ENCODE measurements at places on chromosomes 16 and 17.

- DNase-seq: no peak
Observed at GRCh38 chr17:75342996-75343395, 53.8 kb upstream of the SLC25A19 start.

GRCh38 chr17:32912218-32912897 is 15.6 kb upstream of the TMEM98 start:
- peak; percentile 93 for DNase-seq

- no peak for DNase-seq
Observed at GRCh38 chr16:72174726-72175125, 2.8 kb upstream of the PMFBP1 start.

- DNase-seq: peak; percentile 73
Observed at GRCh38 chr17:49996495-49997300, 1.7 kb upstream of the DLX3 start.

DNA sequence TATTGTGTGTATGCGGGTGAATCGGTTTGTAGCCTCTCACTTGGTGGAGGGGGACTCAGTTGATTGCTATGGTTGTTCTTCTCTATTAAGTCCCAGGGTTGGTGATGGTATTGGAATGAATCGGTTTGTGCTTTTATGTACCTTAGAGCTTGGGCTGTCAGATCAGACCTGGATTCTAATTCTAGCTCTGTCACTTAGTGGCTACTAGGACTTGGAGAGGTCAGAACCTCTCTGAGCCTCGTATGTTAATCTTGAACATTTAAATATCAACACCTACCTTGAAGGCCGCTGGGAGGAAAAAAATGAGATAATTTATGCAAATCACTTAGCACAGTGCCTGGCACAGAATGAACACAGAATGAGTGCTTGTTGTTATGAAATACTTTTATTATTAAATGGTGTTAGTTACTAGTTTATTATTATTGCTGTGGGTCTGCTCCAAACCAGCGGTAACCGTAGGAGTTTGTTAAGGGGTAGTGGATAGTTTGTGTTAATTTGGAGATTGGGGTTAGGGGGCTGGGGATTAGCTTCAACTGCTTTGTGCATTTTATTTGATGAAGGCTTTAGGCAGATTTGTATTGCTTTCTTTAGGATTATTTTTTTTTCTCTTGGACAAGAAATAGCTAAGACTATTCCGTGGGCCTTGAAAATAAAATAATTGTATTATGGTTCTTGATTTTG is 3.5 kb downstream of the KDM6B start:
- peak; percentile 24 for DNase-seq

DNA sequence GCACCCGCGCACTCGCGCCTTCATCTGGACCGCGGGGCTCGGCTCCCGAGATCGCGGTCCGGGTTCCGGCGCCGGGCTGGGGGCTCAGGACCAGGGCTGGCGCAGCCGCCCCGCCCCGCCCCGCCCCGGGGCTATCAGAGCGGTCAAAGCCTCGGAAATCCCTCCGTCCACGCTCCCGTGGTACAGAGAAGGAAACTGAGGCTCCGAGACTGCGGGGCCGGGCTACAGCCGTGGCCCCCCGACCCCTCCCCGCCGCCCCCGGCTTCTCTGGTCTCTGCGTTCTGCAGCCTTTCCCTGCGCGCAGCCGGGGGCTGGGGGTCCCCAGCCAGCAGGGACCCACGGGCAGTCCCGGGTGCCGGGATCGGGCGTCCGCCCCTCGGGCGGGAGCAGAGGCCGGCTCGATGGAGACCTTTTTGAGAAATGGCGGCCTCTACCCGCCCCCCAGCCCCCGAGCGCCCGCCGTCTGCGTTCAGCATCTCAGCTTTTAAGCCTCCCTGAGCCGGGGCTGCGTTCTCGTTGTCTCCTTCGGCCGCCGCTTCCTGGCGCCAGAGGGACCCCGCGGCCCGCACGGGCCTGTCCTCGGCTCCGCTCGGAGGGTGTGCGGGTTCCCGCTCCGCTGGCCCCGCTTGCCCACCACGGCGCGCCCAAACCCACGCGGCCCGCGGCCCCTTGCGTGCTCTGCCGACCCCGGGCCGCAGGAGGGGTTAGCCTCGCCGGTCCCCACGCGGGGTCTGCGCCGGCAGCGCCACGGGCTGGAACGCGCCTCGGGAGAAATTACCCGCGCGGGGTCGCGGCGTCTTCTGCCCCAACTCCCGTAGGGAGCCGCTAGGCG is 1.5 kb upstream of the NPTX1 start:
- peak; percentile 83 for DNase-seq

- DNase-seq: no peak
Observed at GRCh38 chr17:76063875-76064546, 8.3 kb downstream of the SRP68 start.

- DNase-seq: no peak
Observed at GRCh38 chr17:10620823-10621222, 36.3 kb downstream of the MYH3 start.

DNA sequence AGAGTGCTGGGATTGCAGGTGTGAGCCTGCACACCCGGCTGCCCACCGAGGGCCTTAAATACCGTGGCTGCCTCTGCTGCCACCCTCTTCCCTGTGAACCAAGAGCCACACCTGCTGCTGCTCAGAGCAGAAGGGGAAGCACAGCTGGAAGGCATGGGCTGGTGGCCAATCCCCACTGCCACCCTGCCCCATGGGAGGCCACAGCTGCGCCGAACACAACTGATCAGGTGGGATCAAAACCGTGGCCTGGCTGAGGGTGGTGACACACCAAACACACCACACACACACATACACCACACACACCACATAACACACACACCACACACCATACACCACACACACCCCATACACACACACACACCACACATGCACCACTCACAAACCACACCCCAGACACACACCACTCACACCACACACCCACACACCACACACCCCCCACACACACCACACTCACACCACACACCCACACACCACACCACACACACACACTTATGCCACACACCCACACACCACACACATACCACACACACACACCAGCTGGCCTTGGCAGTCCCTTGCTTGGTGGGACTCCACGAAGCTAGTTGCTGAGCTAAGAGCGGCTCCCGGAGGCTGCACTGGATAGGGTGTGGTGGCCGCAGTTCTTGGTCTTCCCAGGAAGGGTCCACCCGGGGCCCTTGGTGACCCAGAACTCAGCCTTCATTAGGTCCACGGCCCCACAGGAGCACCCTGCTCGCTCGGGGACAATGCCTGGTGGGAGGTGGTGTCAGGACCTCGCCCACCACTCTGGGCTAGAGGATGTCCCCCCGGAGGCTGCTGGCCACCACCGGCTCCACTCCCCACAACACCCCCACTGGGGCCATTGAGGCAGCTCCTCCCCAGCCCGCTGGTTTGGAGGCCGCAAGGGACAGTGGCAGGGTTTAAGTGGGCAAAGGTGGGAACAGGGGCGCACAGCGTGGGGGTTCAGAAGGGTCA is 14.9 kb downstream of the CEP131 start:
- DNase-seq: peak; percentile 9

Data from GM23248 (cell line).